NCI-H2029 (cell line): ENCODE measurements at places on chromosomes 3 and 15.

GRCh38 chr3:100521439-100521845 lies 29.0 kb downstream of the TMEM45A start:
- no peak for DNase-seq

DNA sequence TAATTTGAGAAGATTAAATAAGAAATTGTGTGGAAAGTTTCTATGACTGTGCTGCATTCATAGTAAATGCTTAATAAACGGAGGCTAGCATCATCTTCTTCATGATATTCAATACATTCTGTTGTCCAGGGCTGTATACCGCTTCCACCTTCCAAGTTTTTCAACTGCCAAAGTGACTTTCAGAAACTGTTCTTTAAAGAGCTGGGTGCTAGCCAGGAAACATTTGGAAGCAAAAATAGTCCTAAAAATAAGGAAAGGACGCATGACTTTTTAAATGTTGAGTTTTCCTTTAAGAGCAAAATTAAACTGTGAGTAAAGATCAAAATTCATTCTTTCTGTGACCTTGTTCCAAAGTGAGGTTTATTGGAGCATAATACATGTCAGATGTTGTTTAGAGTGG lies 9.4 kb upstream of the ERC2 start:
- DNase-seq, result no peak

- DNase-seq, result no peak
Measured at GRCh38 chr15:76334438-76335306, 1.9 kb upstream of the ISL2 start.

GRCh38 chr15:35289024-35289617 lies 204.0 kb upstream of the NANOGP8 start:
- no peak for DNase-seq

- DNase-seq, result no peak
Measured at GRCh38 chr3:123602325-123602724, 17.5 kb upstream of the HACD2 start.

GRCh38 chr15:73558529-73558928 lies 74.7 kb downstream of the NPTN start:
- no peak for DNase-seq

GRCh38 chr15:43133430-43134156 lies at the start of gene TMEM62:
TMEM62 (plus strand) TSS chr15:43133586; CDS start chr15:43133803, 217 bp downstream.
- DNase-seq, result peak; percentile 54

DNA sequence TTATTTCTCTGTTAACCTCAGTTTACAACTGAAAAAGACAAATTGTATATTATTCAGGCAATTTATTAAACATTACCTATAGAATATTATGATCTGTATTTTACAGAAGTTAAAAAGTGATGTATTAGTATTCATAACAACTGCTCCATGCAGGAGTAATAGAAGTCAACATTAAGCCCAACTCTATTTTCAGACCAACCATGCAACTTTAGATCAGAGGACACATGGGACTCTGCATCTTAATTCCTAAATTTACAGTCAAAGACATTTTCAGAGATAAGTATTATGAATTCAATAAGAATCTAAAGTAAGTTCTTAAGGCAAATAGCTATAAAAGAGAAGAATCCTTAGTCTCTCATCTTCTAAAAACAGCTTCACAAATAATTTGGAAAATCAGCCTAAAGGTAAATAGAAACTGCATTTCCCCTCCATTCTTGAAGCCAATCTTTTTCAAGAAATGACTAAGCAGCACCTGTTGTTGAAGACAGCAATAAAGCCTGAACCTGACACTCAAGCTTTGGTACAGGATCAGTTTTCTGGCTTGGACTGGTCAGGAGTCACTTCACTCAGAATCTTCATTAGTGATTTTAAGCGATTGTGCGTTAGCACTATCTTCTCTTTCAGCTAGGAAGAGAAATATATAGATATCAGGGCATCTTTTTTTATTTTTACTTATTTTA lies 23.0 kb downstream of the OIP5 start:
- no peak for DNase-seq

GRCh38 chr3:101816215-101817149 lies 32.8 kb upstream of the NFKBIZ start:
- no peak for DNase-seq

DNA sequence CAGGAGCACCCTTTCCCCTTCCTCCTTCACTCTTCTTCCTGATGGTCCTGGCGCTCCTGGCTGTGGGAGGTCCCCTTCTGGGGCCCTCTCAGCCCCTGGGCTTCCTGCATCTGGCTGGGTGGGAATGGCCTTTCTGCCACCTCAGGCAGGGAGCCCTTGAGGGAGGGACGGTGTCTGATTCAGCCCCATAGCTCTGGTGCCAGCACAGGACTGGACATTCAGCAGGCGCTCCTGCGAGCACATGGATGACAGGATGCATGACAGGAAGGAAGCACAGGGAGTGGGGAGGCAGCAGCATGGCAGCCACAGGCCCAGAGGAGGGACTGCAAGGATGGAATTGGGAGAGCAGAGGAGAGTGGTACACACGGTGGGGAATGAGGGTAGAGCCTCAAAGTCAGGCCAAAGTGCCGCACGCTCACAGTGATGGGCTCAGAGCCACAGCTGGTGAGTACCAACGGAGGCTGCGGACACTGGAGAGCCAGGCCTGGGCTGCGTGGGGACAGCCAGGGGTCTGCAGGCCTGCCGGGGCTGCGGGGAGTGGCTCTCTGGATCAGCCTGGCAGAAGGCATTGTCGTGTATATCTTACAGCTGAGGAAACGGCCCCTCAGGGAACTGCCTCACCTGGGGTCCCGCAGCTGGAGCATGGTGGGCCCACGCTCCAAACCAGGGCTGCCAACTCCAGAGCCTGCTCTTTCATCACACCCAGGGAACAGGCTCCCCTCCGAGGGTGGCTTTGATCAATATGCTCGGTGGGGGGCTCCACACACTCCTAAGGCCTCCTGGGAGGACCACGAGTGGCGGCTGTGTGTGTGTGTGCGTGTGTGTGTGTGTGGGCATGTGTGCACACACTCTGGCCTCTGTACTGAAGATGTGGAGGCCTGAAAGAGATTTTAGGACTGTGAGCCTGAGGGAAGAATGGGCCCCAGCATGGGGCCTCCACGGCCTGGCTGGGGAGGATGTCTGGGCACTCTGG lies 51.4 kb upstream of the CTSH start:
- DNase-seq, result no peak

DNA sequence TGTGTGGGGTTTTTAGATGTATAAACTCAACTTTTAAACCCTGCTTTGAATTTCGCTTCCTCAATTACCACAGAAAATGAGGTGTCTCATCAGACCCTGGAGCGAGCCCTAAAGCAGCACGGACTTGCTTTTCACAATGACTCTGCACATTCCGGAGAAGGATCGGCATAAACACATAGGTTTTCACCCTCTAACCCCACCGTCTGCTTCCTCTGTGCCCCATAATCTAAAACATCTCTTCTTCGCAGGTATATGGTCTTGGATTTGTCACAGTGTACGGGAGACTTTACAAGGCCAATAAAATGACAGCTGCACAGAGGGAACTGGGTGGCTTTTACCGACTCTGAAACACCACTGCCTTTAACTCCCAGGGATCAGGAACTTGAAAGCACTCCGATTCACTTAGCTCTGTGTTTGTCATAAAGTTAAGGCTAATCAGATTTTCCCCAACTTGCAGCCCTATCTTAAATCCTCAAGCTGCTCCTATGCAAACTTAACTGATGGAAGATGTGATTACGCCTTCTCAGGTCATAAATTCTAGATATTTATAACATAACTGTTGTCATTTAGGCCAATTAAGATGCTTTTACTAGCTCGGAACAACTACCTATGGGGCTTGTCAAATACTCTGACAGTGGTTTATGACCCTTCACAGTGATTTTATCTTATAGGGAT lies 133.4 kb upstream of the WNT5A start:
- no peak for DNase-seq

GRCh38 chr3:190192739-190193138 lies 72.0 kb upstream of the P3H2 start:
- no peak for DNase-seq

- DNase-seq, result no peak
Measured at GRCh38 chr3:152276681-152277080, 8.0 kb downstream of the MBNL1 start.

DNA sequence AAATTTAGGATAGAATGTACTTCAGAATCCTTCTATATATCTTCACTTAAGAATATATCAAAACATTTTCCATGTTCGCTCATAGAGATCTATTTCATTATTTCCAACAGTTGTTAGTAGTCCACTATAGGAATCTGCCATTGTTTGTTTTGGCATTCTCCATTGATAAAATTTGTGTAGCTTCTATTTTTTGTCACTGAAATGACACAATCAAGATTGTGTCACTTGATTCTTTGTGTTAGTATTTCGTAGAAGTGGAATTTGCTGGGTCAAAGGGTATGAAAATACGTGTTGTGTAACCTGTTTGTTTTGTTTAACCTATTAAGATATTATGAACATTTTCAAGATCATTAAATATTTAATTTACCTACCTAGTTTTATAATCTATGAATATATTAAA lies 15.9 kb upstream of the GPR156 start:
- no peak for DNase-seq

GRCh38 chr3:9172851-9173321 lies 76.6 kb downstream of the SRGAP3 start:
- DNase-seq, result peak; percentile 91

- no peak for DNase-seq
Measured at GRCh38 chr15:21262851-21263425, 177.4 kb downstream of the POTEB3 start.

- no peak for DNase-seq
Measured at GRCh38 chr15:83132861-83133523, 25.5 kb downstream of the TM6SF1 start.

- DNase-seq, result no peak
Measured at GRCh38 chr3:183203670-183204069, 41.1 kb upstream of the LAMP3 start.

DNA sequence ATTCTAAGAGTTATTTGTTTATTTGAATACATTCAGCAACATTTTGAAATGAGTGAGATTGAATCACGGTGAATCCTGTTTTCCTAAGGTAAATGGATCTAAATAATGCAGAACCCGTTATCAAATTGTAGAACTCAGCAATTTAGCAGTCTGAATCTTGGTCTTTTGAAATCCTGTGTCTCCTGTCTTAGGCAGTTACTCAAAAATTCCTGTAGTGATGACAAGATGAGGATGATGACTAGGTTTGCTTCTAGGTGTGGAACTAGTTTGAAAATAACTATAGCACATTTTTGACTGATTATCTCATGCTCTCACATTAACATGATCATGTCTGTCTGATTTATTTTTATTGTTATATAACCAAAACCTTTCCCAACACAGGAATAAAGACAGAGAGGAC lies 115.0 kb downstream of the RAP2B start:
- DNase-seq, result no peak

DNA sequence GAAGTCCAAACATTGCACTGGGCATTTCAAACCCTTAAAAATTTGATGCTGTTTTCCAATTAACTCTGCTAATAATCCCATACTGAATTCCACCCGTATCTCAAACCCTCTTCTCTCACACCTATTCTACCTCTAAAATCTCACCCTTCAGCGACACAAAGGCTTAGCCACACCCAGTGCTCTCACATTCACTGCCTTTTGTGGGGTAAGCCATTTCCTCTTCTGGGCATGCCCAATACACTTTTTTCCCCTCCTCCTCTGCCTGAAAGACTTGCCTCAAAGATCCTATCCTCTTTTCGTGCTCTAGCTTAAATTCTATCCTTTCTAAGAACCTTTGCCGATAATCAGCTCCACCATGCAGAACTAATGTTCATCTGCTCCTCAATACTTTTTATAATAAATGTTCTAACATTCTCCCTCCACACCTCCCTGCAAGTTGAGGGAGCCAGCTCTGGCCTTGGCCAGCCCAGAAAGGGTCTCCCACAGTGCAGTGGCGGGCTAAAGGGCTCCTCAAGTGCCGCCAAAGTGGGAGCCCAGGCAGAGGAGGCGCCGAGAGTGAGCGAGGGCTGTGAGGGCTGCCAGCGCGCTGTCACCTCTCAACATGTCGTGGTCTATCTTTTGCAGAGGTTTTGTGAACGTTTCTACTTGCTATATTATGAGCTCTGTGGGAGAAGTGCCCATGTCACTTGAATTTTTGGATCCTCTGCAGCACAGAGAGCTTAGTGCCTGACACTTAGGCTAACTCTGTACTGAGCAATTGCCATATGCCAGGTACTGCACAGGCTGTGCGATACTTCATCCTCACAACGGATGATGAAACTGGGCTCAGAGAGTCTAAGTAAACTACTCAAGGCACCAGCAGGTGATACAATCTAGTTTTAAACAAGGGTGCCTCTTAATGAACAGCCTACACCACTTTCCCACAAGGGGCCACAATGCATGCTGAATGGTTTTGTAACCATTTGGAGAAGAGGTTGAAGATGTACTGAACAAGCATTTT lies 53.6 kb upstream of the BCL6 start:
- DNase-seq, result no peak

GRCh38 chr3:10408680-10409079 lies 87.8 kb upstream of the SEC13 start:
- DNase-seq, result no peak

DNA sequence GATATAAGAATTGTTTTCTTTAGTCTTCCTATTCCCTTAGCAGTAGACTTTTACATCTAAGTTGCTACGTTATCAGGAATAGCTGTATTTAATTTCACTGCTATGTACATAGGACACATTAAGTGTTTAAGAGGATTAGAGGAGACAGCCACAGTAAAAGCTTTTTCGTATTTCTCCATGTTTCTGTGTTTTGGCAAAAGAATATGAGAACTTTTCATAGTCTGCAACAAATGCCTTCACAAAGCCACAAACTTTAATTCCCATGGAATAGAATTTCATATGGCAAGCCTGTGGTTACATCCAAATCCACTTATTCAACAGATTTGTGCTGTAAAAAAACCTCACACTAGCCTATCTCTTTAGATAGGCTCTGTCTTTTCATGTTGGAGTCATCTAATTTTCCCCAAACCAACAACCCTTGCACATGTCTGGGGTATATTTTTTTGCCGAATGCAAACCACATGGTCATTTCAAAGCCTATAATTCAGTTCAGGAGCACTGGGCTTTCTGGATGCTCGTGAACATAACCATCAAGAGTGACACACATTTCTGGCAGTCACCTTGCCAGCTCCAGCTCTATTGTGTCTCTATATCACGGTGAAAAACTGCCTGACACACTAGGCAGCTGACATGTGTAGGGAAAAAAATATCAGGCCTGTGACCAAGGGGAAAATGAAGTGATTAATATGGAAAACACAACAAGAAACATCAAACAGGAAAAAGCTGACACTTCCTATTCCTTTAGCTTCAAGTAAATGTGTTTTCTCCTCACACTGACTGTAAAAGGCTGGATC lies 19.2 kb downstream of the PLD1 start:
- no peak for DNase-seq

GRCh38 chr3:144488927-144489326 lies 517.3 kb downstream of the DIPK2A start:
- DNase-seq, result no peak

DNA sequence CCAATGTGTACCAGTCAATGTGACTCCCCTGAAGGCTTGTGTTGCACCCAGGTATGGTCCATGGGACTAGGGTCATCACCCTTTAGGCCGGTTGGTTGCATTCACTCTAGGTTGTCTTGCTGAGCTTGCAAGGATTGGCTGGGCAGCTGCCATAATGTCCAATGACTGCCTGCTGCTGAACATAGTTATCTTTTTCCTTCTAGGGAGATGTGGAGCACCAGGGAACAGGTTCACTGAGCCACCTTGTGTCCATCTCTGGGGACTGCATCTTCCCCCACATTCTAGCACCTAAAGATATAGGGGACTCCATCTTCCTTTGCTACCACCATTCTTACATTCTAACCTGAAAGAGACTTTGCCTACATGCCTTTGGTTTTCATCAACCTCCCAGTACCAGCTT lies 580.4 kb upstream of the TBL1XR1 start:
- DNase-seq, result peak; percentile 51

- DNase-seq, result no peak
Measured at GRCh38 chr3:43426388-43426787, 140.0 kb downstream of the SNRK start.
